ENCODE measurements at places on chromosomes 1 and 21.
A peak's percentile ranks its signal among the peaks of the same experiment; 100 is the strongest.

GRCh38 chr1:2320760-2321667, 70.3 kb downstream of the MORN1 start:
- no peak for DNase-seq

GRCh38 chr1:116764466-116764898, 10.3 kb downstream of the CD2 start:
- peak; percentile 54 for DNase-seq

DNA sequence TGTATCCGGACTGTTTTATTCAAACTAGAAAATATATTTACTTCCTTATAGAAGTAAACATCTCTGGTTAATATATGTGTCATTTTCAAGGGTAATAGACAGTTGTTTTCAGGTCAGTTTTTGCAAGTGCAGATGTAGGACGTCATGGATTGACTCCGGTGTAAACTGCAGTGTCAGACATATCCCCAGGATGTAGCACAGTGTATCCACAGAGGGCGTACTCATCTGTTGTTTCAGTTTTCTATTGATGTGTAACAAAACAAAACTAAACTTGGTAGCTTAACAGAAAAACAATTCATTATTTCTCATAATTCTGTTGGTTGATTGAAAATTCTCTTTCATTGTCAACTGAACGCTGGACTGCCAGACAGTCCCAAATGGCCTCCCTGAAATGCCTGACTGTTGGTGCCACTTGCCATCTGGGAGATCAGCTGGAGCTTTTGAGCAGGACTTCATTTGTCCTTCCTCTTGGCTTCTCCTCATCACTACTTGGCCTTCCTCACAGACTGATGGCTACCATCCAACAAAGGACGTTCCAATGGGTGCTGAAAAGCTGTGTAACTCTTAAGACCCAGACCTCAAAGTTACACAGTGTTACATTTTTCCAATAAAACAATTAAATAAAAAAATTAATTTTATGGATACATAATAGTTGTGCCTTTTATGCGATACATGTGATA, 181.6 kb downstream of the NCAM2 start:
- DNase-seq = no peak

GRCh38 chr1:34164771-34165391, at the start of gene CSMD2:
CSMD2 (minus strand) TSS chr1:34165230; CDS start chr1:34165097, 133 bp downstream.
- DNase-seq = no peak

DNA sequence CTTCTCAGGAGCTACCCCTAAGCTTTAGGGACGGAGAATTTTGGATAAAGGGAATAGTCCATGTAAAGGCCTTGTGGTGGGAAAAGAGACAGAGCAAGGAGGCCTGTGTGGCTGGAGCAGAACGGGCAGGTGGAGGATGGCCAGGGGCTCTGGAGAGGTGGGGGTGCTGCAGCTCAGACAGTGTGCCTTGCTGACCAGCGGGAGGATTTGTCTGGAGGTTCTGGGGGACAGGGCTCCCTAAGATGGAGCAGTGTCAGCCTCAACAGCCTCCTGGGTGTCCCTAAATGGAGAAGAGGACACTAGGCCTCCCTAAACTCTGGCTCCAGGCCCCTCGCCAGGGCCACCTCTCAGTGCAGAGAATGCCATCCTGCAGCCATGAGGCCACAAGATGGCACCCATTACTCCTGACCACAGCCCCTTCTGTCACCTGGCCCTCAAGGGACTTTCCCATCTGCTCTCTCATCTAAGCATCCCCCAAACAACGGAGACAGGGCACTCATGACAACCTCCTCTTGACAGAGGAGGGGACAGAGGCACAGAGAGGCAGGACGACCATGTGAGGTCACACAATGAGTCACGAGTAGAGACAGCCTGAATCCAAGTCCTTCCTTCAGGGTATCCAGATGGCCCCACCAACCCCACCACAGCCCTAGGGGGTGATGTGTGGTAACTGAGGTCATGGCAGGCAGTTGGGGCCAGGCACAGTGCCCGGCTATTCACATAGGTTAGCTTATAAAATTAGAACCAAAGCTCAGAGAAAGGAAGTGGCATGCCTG, 94.7 kb downstream of the DMRTB1 start:
- DNase-seq = no peak

GRCh38 chr1:219283541-219283940, 109.9 kb downstream of the LYPLAL1 start:
- no peak for DNase-seq

GRCh38 chr21:36725793-36726386, 27.0 kb downstream of the SIM2 start:
- no peak for DNase-seq

DNA sequence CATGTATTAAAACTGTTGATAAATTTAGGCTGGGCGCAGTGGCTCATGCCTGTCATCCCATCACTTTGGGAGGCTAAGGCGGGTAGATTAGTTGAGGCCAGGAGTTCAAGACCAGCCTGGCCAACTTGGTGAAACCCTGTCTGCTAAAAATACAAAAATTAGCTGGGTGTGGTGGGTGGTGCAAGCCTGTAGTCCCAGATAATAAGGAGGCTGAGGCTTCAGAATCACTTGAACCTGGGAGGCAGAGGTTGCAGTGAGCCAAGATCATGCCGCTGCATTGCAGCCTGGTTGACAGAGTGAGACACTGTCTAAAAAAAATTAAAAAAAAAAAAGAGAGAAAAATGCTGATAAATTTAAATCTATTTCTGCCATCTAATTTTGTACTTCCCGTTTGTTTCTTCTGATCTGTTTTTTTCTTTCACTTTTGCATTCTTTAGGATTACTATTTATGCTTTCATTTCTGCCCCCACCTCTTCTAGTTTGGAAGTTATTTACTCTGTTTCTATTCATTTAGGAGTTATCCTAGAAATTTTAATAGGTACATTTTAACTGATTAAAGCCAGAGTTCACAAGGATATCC, 3.2 kb upstream of the DENND1B start:
- peak; percentile 26 for DNase-seq

DNA sequence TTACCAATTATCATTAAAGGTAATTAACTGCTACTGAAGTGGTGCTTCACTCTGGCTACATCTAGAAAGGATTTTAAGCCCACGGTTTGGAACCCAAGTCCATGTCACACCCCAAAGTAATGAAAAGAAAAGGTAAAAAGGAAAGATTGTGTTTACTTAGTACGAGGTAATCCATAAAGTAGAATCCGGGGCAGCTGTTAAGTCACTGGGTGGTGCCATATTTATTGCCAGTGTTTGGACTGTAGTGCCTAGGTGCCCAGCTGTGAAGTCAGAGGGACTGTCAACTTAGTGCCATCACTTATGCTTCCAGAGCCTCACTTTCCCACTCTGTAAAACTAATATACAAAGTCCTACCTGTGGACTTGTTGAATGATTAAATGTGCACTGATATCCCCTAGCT, 52.2 kb upstream of the GRHL3 start:
- DNase-seq = no peak

DNA sequence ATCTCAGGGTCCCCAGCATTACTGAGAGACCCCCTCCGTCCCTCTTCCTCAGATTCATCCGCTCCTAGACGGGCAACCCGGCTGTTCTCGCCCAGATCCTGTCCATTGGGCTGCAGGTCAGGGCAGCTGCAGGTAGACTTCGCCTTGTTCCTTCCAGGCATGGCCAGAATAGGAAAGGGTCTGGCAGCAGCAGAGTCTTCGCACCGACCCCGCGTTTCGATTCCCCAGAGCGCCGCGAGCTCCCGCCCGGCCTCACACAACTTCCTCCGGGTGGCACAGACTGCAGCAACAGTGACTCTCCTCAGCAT, 265 bp downstream of the NRDC start:
- DNase-seq = no peak

DNA sequence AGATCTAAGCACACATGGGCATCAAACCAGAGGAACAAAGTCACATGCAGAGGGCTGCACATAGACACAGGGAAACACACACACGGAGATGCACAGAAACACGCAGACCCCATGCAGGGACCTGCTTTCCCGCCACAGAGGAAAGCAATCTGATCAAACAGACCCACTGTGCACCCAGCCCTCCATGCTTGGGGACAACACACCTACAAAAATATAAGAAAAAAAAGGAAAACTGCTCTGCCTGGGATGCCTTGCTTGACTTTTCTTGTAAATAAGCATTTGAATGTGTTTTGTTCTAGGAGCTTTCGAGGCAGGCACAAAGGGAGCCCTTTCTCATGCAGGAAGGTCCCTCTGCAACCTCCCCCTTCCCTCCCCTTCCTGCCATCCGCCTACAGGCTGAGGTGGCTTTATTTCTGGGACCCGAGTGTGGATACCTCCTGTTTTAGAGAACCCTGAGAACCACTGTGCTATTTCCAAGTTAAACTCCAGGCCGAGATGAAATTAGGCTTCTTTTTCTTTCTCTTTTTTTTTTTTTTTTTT, 3.5 kb upstream of the ICMT start:
- DNase-seq = no peak

GRCh38 chr1:197908716-197909220, 6.3 kb downstream of the C1orf53 start:
- DNase-seq = no peak

GRCh38 chr1:204751883-204752687, 66.5 kb upstream of the LRRN2 start:
- no peak for DNase-seq

- peak; percentile 30 for DNase-seq
Observed at GRCh38 chr1:202692959-202693555, 17.2 kb downstream of the SYT2 start.

- no peak for DNase-seq
Observed at GRCh38 chr1:7299994-7300393, 471.1 kb upstream of the VAMP3 start.

GRCh38 chr21:34093083-34093482, 19.7 kb downstream of the MRPS6 start:
- DNase-seq = no peak

DNA sequence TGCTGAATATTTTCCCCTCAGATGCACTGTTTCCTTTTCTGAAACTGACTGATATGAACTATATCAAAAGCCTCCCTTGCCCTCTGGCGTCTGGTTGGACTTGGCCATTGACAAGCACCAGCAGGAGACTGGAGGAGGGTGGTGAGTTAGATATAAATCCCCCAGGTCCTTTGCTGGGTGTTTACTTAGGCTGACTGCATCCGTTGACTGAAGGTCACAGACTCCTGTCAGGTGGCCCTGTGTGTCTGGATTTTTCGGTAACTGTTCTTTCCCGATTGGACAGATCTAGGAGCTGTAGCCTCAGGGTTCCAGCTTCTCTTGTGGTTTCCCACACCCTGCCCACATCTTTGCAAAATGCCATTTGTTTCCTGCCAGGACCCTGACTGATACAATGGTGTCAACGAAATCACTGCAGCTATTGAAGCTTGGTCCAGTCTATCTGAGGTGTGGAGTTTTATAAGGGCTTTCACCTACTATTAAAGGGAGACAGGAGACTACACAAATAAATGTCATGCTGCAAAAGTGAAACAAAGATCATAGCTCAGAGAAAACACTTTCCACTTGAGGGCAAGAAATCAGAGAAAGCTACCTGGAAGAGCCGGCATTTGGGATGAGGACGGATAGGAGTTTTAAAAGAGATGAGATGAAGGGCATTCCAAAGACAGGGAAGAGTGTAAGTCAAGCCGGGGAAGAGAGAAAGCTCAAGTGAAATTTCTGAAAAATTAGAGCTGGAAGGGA, 1.5 kb upstream of the MAGI3 start:
- DNase-seq = no peak

DNA sequence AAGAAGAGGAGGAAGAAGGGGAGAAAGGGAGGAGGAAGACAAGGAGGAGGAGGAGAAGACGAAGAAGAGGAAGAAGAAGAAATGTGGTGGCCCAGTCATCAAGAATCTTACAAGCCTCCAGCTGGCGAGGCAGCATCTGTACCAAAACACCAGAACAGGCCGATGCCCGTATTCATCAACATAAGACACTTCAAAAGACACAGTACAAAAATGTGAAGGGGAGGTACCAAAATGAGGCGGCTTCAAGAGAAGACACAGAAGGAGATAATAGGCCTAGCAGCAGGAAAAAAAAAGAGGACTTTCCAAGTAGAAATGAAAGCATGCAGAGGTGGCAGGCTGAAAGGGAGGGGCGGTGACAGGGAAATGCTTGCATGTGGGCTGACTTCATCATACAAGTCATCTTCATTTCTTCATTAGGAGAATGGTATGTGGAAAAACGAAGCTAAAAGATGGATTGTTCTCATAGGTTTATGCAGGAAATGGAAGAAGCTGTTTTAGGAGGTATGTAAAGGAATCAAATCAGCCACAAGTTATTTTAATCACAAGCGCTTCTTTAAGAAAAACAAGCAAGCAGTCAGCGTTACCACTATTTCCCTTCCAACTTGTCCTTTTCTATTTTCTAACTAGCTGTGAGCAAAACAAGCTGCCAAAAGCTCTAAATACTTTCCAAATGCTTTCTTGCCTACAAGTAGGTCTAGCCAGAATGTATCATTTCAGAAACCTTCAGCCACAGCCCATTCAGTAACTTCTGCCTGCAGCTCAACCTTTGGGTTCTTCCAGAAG, 192.3 kb downstream of the SLC45A1 start:
- peak; percentile 55 for DNase-seq

- peak; percentile 36 for DNase-seq
Observed at GRCh38 chr1:228087771-228088251, 5.3 kb downstream of the ARF1 start.

DNA sequence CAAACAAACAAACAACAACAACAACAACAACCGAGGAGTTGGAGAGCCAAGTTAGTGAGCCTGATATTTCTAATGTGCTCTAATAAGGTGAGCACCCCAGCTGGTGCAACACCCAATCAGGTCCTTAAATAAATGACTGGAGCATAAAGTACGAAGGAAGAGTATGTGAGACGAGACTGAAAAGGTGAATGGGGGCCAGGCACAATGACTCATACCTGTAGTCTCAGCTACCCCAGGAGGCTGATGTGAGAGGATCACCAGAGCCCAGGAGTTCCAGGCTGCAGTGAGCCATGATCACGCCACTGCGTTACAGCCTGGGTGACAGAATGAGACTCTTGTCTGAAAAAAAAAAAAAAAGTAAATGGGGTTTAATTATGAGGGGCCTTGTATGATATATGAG, 152.0 kb upstream of the ZRANB2 start:
- no peak for DNase-seq

GRCh38 chr1:30111431-30111830, 612.0 kb downstream of the MATN1 start:
- DNase-seq = peak; percentile 4

DNA sequence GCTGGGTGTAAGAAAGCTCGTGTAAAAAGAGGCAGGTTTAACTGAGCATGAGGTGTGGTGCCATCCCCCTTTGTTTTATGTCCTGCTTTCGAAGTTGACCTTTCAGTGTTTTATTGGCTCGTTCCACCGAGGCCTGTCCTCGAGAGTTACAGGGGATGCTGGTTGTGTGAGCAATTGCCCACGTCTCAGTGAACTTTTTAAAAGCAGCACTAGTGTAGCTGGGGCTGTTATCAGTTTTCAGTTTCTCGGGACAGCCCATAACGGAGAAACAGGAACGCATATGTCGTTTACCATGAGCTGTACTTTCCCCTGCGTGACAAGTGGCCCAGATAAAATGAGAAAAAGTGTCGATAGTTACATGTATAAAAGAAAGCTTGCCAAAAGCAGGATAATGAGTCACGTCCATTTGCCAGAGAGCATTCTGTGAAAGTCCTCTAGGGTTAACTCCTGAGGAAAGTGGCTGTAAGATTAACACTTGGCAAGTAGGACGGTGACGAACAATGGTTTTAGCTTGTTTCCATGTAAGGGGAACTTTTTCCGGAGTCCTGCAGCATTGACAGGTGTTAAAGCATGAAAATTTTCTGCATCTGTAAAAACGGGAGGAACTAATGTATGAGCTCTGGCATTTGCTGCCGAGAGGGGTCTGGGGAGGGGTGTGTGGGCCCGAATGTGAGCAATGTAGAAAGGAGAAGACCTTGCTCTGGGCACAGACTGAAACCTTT, 7.8 kb upstream of the LRRC47 start:
- DNase-seq = no peak

- no peak for DNase-seq
Observed at GRCh38 chr1:44643721-44644334, 30.5 kb downstream of the TMEM53 start.

All from CD4-positive, CD25-positive, alpha-beta regulatory T cell (primary cell).